ENCODE measurements at places on chromosomes 16 and 17.
A peak's percentile ranks its signal among the peaks of the same experiment; 100 is the strongest.

- DNase-seq, result no peak
Measured at GRCh38 chr17:49452201-49452600, 37.5 kb upstream of the PHB1 start.

GRCh38 chr17:41633556-41634199 lies 9.3 kb upstream of the KRT17 start:
- no peak for DNase-seq

- DNase-seq, result peak; percentile 55
Measured at GRCh38 chr16:85923153-85924021, 24.4 kb downstream of the IRF8 start.

- DNase-seq, result no peak
Measured at GRCh38 chr17:82876149-82876548, 36.3 kb upstream of the ZNF750 start.

DNA sequence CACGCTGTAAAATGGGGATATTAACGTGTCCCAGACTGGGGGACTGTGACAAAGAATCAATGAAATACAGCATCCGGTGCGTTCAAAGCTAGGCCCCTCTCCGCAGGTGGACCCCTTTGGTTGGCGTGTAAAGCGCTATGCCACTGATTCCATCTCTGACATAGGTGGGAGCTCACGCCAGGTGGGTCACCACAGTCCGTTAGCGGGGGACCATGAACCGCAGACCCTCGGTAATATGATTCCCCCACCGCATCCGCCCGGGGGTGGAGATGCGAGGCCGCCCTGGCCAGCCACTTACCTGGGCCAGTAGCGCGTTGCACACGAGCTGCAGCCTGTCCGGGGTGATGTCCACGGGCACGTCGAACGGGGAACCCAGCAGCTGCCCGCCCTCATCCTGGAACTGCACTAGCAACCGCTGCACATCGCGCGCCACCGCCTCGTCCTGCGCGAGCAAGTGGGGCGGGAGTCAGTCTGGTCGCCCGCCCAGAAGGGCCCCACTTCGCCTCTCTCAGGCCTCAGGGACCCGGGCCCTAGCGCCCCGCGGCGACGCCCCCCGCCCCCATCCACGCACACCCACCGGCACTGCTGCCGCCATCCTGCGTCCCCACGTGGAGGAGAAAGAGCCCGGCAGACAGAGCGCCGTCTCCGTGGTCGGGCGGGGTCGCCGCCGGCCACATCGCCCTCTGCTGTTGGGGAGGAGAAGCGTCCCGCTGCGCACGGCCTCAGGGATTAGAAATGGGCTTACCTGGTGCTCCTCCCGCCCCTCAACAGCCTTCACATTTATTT lies at the start of gene NLE1:
Gene NLE1 (minus strand): TSS at position 623 of the 786 bp plus-strand sequence. CDS start 28 bp downstream, at position 595.
- peak; percentile 85 for DNase-seq

DNA sequence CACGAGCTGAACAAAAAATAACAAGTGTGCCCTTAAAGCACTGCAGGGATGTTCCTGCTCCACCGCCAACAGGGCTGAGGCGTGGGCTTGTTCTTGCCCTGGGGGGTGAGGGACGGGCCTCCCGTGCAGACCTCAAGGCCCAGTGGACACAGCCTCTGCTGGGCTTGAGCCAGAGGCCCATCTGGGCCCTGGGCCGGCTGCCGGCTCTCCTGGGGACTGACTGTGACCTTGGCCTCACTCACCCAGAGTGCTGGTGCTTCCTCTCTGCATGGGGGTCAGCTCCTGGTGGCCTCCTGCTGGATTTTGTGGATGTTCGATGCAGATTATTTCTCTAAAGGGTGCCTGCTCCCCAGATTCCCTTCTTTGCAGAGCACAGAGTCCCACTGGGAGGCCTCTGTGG lies 54.2 kb upstream of the CDR2 start:
- DNase-seq, result no peak

GRCh38 chr17:81381632-81382577 lies 13.4 kb upstream of the BAHCC1 start:
- DNase-seq, result no peak

GRCh38 chr17:45848868-45849535 lies 4.3 kb downstream of the SPPL2C start:
- DNase-seq, result no peak

DNA sequence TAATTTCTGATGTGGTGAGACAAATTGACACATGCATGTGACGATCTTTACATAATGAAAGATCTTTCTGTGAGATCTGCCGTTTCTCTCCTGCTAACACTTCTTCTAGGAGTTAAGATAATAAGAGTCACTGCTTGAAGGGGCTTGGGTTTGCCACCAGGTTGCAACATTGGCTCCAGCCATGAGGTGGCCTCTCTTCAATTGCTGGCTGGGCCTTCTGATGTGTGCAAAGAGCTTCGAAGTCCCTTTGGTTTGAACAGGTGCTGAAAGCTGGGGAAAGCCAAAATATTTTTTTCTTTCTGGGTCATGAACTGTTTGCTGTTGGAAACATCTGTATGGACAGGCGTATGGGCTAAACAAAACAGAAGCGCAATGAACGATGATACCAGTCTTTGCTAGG lies 204.1 kb upstream of the SALL1 start:
- DNase-seq, result no peak

- no peak for DNase-seq
Measured at GRCh38 chr16:10641953-10642949, 52.5 kb downstream of the TEKT5 start.

GRCh38 chr17:75181608-75182318 lies 996 bp downstream of the SUMO2 start:
- DNase-seq, result no peak

- DNase-seq, result no peak
Measured at GRCh38 chr17:77485089-77485833, 344.5 kb downstream of the SEC14L1 start.

DNA sequence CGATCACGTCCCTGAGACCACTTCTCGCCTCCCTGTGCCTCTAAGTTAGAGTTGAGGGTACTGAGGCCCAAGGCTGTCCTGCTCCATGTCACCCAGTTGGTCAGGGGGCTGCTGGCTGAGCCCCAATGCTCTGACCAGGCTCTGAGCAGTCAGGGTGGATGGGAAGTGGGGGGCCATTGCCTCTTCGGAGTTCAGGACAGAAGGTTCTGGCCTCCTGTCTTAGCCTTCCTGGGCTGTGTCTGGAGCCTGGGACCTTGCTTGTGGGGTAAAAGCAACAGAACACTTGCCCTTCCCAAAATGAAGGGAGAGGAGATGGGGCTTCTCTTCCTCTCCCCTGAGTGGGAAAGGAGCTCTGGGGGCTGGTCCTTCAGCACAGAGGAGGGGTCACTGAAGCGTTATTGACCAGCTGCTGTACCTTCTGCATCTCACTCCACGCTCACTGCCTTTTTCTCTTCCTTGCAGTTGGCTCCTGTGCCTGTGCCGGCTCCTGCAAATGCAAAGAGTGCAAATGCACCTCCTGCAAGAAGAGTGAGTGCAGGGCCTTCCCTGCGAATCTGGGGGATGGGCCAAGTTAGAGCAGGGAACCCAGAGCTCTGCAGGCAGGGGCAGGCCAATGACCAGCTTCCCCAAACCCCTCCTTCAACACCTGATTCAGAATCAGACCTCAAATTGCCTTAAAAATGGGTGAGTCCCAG lies 580 bp downstream of the MT1X start:
- DNase-seq, result no peak

DNA sequence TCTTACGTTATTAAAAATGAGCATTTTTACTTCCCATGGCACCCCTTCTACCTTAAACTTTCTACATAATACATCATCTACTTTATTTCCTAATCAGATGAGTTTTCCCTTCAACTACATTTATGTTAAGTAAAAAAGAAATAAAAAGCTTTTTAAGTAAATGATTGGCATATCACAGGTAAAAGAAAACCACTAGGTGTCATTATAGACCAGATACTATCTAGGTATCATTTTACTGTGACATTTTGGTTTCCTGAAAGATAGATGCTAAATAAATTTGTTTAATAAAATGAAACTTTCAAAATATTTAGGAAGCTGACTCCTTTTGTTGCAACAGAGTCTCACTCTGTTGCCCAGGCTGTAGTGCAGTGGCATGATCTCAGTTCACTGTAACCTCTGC lies 3.8 kb upstream of the CMTM1 start:
- DNase-seq, result no peak

GRCh38 chr17:41500131-41500911 lies 5.1 kb downstream of the KRT13 start:
- DNase-seq, result peak; percentile 47

- no peak for DNase-seq
Measured at GRCh38 chr17:11387610-11388009, 146.6 kb downstream of the SHISA6 start.

- DNase-seq, result peak; percentile 97
Measured at GRCh38 chr17:8649157-8650118, 18.9 kb upstream of the MYH10 start.

- peak; percentile 49 for DNase-seq
Measured at GRCh38 chr17:74960570-74961342, 11.8 kb downstream of the HID1 start.

DNA sequence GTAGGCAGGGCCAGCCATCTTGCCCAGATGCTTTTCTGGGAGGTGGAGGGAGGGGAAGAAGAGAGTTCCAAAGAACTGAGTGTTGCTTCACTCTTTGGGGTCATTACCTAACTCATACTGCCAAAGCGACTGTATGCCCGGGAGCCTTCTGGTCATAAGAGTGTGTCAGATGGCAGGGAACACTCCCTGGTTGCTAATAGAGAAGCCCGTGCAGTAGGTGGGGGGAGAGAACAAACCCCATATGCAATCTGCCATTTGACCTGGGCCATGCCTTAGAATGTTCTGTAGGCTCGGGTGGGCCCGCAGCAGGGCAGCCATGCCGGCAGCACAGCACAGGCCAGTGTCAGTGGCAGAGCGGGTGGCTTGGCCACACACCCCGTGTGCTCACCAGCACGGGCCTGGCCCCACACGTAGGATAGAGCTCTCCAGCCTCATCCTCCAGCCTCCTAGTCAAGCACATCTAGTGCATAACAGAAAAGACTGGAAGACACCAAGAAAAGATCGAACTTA lies 120.5 kb downstream of the SOCS1 start:
- DNase-seq, result peak; percentile 55

GRCh38 chr16:79007614-79008013 lies 592.9 kb downstream of the MAF start:
- no peak for DNase-seq

DNA sequence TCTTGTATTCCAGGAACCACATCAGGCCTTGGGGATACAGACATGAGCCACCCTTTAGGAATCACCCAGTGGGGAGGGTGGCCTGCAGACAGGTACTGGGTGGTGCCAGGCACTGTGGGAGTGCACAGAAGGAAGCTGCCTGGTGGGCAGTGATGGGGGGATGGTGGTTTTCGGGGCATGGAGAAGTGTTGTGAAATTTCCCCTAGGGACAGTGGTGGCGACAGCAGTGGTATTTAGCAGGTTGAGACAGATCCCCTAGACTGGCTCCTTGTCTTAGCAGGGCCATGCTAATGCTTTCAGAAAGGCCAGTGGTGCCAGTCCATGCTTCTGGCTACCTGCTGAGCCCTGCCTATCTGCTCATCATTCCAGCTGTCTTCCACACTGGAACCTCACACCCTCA lies 129.6 kb downstream of the SPACA3 start:
- DNase-seq, result no peak

DNA sequence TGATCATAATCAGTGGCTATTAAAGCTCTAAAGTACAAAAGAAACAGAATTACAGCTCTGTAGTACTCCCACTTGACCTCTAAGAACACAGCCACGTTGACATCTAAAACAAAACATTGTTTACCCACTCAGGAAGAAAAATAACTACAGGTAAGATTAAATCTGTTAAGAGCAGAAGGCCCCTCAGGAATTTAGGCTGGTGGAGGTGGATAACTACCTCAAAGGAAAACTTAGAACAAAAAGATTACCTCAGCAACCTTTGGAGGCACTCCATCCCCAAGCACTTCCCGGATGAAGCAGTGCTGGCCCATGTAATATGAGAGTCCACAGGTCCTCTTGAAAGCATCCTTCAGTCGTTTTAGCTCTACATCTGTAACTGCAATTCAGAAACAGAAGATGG lies 46.7 kb downstream of the USP32 start:
- DNase-seq, result no peak
